Activated naive CD8-positive, alpha-beta T cell treated with anti-CD3 and anti-CD28 coated beads for 36 hours (primary cell): ENCODE measurements at places on chromosomes 2 and 18. TPM values are rescaled to one million over a fixed set of nuclear protein-coding genes. Genes with fewer than 3 reads are reported as not detected.

DNA sequence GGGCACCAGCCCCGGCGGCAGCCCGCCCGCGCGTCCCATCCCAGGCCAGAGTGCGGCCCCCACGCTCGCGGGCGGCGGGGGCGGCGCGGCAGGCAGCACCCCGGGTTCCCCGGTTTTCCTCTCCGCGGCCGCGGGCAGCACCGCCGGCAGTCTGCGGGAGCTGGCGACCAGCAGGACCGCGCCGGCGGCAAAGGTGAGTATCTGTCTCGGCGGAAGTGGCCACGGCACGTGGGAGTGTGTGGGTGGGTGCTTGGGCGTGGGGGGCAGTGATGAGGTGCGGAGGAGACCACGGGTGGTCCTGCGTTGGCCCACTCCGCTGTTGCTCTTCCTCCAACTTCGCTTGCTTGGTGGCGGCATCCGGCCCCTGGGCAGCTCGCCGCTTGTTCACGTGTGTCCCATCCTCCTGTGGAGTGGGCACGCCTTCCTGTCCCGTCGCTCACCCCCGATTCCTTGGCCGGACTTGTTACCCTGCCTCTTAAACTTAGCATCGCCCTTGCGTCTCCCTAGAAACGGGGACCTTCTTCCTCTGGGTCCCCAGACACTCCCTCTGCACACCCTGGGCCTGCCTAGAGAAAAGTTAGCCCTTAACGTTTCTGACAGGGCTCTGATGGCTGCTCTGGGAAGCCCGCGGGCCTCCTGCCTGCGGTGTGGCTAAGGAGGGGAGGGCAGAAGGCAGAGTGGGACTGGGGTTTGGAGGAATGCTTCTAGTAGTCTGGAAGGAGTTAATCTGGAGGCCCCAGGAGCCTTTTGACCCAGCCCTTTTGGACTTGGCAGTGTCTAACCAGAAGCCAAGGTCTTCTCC lies 1.1 kb downstream of the SH3RF3 start:
- peak; percentile 39 for DNase-seq

- DNase-seq, result no peak
Observed at GRCh38 chr2:79876430-79876829, 363.6 kb downstream of the CTNNA2 start.

GRCh38 chr2:69007603-69008002 lies 5.4 kb upstream of the ANTXR1 start:
- DNase-seq, result no peak

DNA sequence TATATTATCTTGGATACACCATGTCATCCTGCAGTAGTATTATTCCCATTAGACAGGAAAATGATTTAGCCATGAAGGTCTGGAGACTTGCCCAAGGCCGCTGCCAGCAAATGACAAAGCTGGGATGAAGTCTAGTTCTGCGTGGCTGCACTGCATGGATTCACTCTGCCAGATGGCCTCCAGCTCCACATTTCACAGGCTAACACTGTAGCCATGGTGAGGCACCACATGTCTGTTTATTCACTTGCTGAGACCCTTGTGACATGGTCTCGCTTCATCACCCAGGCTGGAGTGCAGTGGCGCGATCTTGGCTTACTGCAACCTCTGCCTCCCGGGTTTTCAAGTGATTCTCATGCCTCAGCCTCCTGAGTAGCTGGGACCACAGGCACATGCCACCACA lies 31.5 kb upstream of the SCG2 start:
- DNase-seq, result no peak

POTEC gene
- not detected for total RNA-seq

C2orf72 gene
- 2.4 TPM for total RNA-seq

CDH20 gene
- total RNA-seq, result 0.25 TPM
